ENCODE measurements at places on chromosomes 3 and 15.

DNA sequence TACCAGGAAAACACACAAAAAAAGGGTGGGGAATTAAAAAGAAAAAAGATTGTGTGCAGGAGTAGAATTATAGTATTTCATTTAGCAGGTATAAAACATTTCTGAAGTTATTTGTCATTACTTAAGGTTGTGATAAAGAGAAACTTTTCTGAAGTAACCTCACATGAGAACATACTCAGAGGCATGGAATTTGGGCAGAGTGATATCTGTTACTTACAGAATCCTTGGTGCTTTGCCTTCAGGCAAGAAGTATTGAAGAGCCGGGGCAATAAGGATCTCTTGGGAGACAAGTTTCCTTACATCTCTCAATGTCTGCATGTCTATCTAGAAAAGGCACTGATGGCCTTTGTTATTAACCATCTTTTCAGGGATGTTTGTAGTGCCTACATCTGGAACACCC, 179.7 kb upstream of the ROBO1 start:
- no peak for DNase-seq

DNA sequence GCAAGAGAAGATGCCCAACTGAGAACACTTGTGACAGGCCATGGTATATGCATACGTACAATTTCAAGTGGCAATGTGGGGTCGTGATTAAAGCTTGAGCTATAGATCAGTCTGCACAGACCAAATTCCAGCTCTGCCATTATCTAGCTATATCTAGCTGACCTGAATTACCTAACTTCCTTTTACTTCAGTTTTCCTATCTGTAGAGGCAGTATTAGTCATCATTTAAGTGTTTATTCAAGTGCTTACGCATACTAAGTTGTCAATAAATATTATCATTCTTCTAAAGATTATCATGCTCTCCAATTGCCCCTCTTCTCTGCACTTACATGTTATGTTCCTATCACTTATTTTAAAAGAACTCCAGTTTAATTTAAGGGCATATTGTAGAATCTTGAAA, 87.9 kb downstream of the ARPP21 start:
- no peak for DNase-seq

DNA sequence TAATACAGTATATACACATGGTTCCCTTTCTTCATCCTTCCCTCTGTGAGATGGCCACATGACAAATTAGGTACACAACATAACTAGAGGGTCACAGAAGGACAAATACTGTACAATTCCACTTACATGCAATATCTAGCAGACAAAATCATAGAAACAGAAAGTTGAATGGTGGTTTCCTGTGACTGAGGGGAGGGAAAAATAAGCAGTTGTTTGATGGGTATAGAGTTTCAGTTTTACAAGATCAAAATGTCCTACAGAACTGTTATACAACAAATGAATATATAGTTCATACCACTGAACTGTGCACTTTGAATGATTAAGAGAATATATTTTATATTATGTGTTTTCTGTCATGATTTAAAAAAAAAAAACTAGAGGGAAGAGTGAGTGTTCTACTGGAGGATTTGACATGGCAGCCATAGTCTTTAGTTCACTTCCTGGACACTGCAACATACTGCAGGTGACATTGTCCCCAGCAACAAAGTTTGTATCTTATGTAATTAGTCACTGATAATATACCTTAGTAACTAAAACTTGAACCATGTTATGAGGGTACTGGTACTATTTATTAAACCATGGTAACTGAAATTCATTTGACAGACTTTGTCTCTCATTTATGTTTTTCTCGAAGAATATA, 37.2 kb downstream of the CCDC54 start:
- DNase-seq: no peak

GRCh38 chr3:108527109-108527508, 16.7 kb upstream of the MYH15 start:
- no peak for DNase-seq
